Amniotic stem cell (primary cell): ENCODE measurements at places on chromosomes 1 and 21.
A peak's percentile ranks its signal among the peaks of the same experiment; 100 is the strongest.

GRCh38 chr1:181801617-181802016 is 259.9 kb downstream of the ZNF648 start:
- DNase-seq: no peak

DNA sequence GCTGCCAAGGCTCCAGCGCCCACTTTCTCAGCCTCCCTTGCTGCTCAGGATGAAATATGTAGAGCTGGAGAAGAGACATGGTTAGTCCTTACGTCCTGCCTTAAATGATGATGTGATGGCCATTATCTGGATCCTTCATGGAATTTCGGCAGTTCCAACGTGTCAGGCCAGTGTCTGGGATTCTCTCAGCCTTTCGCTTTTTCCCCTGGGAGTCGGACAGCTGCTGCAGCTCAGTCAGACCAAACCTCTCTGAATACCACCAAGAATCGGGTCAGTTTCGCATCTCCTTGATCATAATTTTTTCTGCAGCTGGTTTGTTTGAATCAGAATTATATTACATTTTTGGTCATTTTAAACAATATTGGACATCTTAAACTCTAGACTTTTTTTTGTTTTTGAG is 22.3 kb upstream of the KLHDC8A start:
- no peak for DNase-seq

DNA sequence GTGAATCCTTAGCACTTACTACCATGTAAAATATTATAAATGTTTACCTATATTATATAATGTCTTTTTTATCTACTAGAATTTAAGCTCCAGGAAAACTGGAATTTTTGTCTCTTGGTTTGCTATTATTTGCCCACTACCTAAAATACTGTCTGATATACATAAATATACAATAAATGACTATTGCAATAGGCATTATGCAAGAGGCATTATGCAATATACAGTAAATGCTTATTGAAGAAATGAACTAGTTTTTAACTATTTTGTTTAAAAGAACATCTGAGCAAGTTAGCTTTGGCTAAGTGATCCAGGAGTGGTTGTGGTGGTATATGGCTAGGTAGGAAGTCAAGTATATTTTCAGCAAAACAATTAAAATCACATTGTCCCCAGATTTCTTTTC is 640.2 kb upstream of the PKN2 start:
- DNase-seq: no peak

GRCh38 chr1:49694251-49694827 is 329.4 kb downstream of the AGBL4 start:
- DNase-seq: no peak

DNA sequence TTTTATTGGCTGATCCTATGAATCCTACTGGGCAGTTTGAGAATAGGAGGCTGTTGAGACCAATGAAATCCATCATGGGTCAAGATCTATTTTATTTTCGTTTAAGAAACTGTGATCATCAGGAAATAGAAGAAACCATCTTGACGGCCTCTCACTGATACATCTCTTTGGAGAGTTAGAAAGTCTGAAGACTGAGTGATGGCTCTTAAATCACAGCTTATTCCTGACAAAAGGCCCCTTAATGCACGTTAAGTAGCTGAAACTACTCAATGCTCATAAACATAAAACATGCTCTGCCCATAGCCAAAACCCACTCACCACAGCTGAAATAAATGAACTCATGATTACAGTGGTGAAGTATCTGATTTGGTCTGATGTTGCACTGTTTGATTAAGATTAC is 784.5 kb upstream of the NEGR1 start:
- DNase-seq: no peak

- DNase-seq: no peak
Observed at GRCh38 chr1:169523904-169524303, 38.2 kb upstream of the SLC19A2 start.

GRCh38 chr1:181813266-181813665 is 248.2 kb downstream of the ZNF648 start:
- DNase-seq: no peak

DNA sequence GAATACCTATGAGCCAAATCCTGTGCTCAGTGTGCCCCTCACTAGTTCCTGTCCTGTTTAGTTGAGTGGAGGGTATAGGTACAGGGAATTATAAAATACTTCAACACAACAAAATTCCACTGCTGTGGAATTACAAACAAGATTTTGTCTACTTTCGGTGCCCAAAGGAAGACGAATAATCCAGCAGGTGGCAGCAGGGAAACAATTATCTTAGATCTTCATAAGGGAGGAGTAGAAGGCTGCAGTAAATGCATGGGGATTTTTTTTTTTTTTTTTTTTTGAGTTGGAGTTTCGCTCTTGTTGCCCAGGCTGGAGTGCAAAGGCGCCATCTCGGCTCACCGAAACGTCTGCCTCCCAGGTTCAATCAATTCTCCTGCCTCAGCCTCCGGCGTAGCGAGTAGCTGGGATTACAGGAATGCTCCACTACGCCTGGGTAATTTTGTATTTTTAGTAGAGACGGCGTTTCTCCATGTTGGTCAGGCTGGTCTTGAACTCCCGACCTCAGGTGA is 2.0 kb upstream of the PIP5K1A start:
- DNase-seq: peak; percentile 71

DNA sequence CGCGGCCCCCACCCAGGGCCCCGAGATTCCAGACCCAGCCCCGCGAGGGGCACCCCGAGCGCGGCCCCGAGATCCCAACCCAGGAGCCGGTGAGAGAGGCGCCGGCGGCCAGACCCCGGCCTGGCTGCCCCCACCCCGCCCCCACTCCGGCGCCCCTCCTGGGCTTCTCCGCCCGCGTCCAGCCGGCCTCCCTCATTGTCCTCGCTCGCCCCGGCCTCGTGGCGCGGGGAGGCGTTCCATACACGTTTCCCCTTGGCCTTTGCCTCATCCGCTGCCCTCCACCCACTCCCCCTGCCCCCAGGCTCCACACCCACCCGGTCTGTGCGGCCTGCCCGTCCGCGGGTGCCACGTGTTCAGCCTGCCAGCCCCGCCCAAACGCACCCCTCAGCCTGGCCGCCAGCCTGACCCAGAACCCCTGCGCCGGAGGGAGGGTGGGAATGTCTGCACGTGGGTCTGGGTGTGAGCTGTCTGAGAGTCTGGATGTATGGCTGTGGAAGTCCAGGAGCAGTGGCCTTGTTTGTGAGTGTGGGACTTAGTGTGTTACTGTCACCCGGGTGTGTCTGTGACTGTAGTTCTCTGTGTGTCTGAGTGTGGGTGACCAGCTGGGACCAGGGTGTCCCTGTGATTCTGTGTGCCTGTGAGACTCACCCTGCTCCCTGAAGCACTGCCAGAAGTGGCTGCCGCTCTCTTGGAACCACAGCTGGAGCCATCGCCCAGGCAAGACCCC is 681 bp downstream of the B4GALT2 start:
- no peak for DNase-seq

- no peak for DNase-seq
Observed at GRCh38 chr1:115099693-115100050, 10.4 kb upstream of the TSPAN2 start.

DNA sequence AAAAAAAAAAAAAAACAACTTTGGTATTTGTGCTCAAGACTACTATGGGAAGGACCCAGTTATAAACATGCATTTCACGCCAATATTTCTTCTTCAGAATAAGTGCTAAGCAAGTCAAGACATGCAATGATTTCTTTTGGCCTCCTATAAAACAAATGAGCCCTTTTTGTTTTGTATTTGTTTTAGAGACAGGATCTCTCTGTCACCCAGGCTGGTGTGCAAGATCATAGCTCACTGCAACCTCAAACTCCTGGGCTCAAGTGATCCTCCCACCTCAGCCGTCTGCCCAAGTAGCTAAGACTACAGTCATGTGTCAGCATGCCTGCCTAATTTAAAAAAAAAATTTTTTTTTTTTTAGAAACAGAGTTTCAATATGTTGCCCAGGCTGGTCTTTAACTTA is 348.7 kb downstream of the PCP4 start:
- DNase-seq: no peak

DNA sequence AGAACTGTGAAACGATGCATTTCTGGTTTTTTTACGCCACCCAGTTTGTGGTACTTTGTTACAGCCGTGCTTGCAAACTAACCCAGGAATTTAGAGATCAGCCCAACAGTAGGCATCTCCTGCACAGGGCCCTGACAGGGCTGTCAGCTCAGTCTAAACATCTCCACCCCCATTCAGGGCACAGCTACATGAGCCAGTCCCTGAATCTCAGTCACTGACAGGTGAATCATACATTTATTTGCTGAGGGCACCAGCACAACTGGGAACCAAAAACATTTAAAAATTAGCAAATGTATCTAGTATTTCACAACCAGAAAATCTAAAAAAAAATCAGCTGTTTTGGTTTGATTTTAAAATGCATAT is 30.7 kb downstream of the PRDX6 start:
- DNase-seq: no peak

GRCh38 chr1:115170961-115171392 is 81.7 kb upstream of the TSPAN2 start:
- no peak for DNase-seq

- DNase-seq: no peak
Observed at GRCh38 chr1:168328731-168329364, 48.2 kb downstream of the TBX19 start.

DNA sequence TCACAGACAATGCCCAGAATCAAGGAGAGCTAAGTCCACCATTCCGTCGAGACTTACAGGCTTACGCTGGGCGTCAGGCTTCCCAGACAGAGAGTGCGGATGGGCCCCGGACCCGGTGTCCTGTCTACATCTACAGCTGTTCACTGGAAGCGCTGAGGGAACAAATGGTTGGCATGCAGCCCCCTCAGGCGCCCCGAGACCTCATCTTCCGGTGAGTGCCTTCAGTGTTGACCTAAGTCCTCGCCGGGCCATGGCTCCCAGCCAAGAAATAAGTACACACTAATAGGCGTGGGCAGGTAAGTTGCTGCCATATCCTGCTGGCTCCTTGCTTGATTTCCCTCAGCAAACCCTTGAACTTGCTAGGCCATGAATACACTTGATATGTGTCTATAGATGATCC is 26.2 kb downstream of the HYI start:
- DNase-seq: no peak

DNA sequence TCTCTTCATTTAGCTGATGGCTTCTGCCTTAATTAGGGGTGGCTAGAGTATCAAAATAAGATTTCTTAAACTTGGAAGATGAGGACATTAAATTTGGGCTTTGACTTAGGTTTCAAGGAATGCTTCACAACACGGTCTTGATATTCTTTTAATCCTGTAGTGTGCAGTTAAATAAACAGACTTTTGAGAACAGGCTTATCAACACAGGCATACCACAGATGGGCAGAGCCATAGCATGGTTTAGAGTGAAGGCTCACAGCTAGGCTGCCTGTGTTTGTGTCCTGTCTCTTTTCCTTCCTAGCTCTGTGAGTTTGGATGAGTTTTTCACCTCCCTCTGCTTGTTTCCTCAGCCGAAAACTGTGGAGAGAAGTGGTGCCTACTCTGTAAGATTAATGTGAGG is 102.3 kb upstream of the IPO9 start:
- no peak for DNase-seq

DNA sequence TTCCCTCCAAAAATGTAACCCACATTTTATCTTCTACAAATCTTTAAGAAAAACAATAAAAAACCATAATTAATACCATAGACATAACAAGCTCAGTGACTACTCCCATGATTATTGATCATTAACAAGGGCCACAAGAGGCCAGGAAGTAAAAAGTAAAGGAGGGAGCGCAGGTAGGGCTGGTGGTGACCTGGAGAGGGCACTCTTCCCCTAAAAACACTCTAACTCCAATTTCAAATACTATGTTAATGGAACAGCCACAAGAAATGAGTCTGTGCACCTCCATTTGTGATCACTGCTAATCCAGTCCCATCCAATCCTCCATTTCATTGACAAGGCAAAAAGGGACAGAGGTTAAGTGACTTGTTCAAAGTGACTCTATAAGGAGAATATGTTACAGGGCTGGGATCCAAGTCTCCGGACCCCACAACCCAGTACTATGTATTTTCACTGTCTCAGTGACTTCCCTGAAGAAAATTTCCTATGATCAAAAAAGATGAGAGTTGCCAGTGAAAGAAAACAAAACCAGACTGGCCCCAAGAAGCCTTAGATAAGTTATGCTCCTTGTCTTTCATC is 41.2 kb upstream of the CFAP298 start:
- DNase-seq: no peak

GRCh38 chr1:2019172-2019543 is at the start of gene GABRD:
TSS of gene GABRD (plus strand) at chr1:2019345. CDS start at chr1:2019424, 79 bp downstream.
- no peak for DNase-seq

- no peak for DNase-seq
Observed at GRCh38 chr1:45619149-45619921, 4.5 kb downstream of the CCDC17 start.
